GM13976 (cell line): ENCODE measurements at places on chromosomes 12 and 14.

GRCh38 chr14:55438066-55438683, 2.2 kb downstream of the TBPL2 start:
- peak; percentile 36 for DNase-seq

- no peak for DNase-seq
These were observed 709.3 kb upstream of the STXBP6 start for GRCh38 chr14:25759256-25759655.

DNA sequence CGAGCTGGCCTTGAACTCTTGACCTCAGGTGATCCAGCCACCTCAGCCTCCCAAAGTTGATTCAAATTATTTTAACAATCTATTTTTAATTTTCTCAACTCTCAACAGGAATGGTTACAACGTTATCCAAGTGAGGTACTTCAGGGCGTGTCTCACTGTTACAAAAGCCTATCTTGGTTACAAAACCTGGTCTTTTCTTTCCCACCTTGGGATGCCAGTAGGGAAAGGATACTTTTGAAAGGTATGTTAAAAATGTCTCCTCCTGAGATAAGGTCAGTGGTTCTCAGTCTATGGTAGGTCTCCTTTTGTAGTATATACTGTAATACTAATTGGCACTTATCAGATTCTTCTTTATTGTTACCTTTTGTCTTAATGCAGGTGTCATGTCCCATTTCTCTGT, 4.9 kb downstream of the SPTSSA start:
- DNase-seq, result no peak

- no peak for DNase-seq
These were observed 72.7 kb downstream of the TMEM132C start for GRCh38 chr12:128339631-128340030.

DNA sequence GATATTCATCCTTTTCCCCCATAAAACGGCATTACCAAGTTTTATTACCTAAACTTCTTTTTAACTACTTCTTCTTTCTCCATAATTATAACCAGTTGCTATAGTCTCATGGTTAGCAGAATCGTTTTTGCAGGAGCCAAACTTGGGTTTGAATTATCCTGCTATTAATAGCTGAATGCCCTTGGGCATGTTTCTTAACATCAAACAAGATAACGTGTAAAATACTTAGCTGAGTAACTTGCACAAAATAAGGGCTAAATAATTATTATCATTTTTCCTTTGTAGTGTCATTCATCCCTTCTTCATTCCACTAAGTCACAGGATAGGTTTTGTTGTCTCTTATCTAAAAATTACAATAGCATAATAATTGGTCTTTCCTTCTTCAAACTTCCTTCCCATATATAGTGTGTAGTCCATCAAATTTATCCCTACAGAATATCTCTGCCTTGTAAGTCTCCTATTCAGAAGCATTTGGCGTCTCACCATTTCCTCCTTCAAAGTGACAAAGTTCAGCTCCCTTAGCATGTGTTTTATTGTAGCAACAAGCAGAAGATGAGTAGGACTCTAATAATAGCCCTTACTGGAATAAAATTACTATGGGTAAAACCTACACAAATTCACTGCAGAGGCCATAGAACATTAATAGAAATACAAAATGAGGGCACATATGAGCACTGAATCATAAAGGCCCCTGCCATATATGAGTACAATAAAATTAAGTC, 63.8 kb downstream of the FAR2 start:
- DNase-seq, result no peak

DNA sequence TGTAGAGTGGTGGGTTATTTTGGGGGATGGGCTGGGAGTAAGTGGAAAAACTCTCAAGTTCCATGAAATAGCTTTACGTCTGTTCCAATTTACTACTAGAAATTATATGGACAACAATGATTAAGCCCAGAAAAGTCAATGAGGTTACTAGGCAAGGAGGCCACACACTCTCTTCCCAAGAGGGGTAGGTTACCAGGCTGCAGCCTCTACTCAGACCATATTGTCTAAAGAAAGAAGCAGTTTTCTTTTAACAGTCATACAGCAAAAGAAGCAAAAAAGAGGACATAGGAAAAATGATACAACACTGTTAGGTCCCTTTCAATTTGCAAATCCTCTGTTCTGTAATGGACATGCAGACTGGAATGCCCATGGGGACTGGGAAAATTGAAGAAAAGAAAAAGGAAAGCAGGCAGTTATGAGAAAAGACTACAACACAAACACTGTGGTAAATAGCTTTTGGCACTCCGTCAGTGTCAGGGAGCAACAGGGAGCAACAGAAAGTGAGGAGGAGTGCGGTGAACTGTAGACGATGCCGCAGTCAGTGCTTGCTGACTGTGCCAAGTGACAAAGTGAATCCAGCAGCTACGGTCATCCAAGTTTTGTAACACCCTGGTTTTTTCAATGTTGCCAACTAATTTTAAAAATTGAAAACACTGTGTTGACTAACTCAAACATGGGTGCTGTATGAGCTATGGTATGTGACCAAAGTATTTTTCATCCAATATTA, 39.8 kb upstream of the HMGA2 start:
- no peak for DNase-seq

GRCh38 chr14:56632195-56632594, 52.6 kb downstream of the TMEM260 start:
- DNase-seq, result no peak

- no peak for DNase-seq
These were observed 199.4 kb upstream of the LRIG3 start for GRCh38 chr12:59119676-59120075.

DNA sequence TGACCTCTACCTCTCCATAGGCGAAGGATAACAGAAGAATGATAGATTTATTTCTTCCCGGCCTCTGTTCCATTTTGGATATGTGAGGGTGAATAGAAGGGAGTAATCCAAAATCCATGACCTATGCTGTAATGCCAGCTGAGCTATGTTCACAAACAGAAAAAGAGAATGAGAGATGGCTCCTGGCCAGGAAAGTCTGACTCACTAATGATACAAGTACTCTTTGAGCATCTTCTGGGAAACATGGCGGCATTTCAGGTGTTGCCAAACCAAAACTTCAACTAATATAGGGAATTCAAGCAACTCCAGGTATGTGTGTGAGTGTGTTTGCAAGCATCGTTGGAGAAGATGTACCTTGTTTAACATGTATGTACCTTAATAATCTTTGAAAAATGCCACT, 55.1 kb downstream of the MED13L start:
- DNase-seq, result no peak

GRCh38 chr14:103122947-103123633, at the start of gene TNFAIP2:
TNFAIP2 (plus strand) TSS chr14:103123461; CDS start chr14:103126458, 2,997 bp downstream.
- DNase-seq, result peak; percentile 74

DNA sequence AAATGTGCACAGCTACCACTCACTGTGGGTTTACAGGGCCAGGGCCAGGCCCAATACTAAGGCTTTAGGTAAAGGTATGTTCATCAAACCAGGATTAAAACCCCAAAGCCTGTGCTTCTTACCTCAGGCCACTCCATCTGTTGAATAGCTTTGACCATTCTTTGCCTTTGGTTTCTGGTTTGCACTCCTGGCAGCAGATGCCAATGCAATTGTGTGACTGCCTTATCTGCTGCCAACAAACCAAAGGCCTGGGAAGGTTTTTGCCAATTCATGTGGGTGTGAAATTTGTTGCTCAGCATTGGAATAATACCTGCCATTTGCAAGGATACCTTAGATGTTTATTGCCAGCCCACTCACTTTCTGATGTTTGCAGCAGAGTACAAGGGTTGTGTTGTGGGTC, 221.6 kb downstream of the C12orf75 start:
- DNase-seq, result no peak

- no peak for DNase-seq
These were observed 8.9 kb downstream of the ADCY4 start for GRCh38 chr14:24325963-24326362.
